Activated CD4-positive, CD25-positive, alpha-beta regulatory T cell treated with anti-CD3 and anti-CD28 coated beads, Interleukin-2, amount 50 U/mL, for 72 hours (primary cell): ENCODE measurements at places on chromosomes 2 and 18.

DNA sequence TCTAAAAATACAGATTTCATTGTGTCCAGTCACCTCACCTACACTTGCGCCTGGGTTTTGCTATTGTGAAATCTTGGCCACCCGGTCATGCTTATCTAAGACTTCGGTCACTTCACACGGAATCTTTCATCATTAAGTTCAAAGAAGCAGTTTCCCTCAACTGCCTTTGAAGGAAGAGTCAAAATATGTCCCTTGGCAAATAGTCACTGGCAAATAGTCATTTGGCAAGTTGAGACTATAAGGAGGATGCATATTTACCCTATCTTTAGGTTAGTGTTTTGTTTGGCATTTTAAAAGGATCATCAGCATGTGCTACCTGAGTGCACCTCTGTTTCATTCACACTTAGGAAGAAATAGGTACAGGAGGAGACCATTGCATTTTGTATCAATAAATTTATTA lies 95.9 kb downstream of the FEZ2 start:
- no peak for DNase-seq

GRCh38 chr18:26519114-26519513 lies 29.2 kb downstream of the KCTD1 start:
- DNase-seq = no peak

DNA sequence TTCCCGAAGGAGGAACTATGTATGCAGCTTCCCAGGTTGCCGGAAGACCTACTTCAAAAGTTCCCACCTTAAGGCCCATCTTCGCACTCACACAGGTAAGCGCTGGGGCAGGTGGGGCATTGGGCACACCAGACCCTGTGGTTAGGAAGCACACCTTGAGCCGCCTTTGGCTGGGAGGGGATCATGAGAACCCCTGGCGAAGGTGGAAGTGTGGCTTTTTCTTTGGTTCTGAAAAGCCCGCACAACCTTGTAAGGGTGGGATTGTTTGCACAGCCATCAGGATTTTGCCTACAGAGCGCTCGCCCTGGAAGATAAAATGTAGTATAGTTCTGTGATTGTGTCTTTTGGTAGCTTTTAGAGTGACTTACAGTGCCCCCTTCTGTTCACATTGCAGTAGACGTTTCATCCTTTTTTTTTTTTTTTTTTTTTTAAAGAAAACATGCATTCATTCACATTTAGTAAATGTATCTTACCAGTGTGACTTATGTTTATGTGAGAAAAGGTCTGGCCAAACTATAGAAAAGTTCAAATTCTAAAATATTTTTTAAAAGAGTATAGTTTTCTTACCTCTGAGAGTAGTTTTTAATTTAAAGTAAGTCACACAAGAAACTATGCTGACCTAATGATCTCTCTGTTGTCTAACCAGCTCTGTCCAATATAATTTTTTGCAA lies 5.3 kb downstream of the KLF11 start:
- no peak for DNase-seq

GRCh38 chr2:228556717-228557116 lies 375.2 kb upstream of the SPHKAP start:
- no peak for DNase-seq

- DNase-seq = no peak
These were observed 4.1 kb upstream of the SLC39A10 start for GRCh38 chr2:195652911-195653310.

- no peak for DNase-seq
These were observed 28.6 kb upstream of the CLASP1 start for GRCh38 chr2:121677855-121678254.

GRCh38 chr18:77113361-77114151 lies 19.0 kb downstream of the MBP start:
- DNase-seq = no peak

DNA sequence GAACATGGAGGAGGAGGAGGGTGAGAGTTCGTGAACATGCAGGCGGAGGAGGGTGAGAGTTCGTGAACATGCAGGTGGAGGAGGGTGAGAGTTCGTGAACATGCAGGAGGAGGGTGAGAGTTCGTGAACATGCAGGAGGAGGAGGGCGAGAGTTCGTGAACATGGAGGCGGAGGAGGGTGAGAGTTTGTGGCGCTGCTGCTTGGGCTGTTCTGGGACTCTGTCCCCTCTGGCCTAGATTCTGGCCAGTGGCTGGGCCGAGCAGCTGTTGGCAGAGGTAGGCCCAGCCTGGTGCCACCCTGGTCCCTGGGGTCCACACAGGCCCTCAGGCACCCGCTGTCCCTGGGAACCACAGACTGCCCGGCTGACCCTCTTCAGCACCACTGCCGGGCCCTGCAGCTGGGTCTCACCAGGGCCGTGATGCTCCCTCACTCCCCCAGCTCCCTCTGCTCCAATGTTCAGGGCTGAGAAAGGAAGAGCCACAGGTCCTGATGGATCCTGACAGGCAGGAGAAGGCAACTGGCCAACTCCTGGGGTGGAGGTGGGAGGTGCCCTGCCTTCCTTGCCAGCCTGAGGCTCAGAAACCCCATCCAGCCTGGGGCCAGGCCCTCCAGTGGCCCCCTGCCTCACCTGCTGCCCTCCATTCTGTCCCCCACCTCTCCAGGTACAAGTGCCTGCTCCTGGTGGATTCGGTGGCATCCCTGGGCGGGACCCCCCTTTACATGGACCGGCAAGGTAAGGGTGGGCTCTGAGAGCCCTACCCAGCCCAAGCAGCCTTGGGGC lies 3.9 kb downstream of the AGXT start:
- no peak for DNase-seq
